Right atrium auricular region (tissue), 2 donors: ENCODE measurements at places on chromosomes 11 and 22.
A peak's percentile ranks its signal among the peaks of the same experiment; 100 is the strongest.

- DNase-seq, result no peak
Measured at GRCh38 chr11:122192634-122193255, 76.7 kb upstream of the BLID start.

GRCh38 chr11:117220568-117220967 is 11.3 kb downstream of the PCSK7 start:
- DNase-seq, result peak; percentile 91

DNA sequence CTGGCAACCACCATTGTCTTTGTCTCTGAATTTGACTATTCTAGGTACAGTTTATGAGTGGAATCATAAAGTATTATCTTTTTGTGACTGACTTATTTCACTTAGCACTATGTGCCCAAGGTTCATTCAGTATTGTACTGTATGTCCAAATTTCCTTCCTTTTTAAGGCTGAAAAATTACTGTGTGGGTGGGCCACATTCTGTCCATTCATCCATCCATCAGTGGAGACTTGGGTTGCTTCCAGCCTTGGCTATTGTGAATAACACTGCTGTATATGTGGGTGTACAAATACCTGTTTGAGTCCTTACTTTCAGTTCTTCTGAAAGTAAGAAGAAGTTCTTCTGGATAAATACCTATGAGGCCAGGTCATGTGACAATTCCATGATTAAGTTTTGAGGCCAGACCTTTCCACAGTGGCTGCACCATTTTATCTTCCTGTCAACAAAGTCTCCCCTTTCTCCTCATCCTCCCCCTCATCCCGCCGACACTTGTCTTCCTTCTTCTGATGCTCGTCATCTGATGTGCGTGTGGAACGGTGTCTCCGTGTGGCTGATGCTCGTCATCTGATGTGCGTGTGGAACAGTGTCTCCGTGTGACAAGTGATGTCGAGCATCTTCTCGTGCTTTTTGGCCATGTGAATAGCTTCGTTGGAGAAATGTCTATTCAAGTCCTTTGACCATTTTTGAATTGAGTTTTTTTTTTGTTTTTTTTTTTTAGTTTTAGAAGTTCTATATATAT is 49.5 kb downstream of the SBF1 start:
- DNase-seq, result no peak

GRCh38 chr11:21930408-21930807 is 262.5 kb upstream of the ANO5 start:
- DNase-seq, result no peak

DNA sequence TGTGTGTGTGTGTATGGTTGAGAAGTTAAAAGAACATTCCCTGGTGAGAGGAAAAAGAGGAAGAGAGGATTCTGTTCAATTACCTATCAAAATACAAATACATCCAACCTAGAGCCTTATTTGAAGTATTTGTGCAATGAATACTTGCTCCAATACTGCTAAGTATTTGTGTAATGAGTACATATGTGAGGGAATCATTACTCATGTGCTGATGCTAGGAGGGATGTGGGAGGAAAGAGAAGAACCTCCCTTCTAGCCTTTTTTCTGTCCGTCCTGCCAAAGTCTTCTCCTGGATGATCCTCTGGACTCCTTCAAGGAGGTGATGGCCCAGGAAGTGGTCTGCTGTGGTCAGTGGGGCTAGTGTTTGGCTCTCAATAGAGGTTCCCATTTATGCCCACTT is 36.0 kb upstream of the ACCSL start:
- no peak for DNase-seq

DNA sequence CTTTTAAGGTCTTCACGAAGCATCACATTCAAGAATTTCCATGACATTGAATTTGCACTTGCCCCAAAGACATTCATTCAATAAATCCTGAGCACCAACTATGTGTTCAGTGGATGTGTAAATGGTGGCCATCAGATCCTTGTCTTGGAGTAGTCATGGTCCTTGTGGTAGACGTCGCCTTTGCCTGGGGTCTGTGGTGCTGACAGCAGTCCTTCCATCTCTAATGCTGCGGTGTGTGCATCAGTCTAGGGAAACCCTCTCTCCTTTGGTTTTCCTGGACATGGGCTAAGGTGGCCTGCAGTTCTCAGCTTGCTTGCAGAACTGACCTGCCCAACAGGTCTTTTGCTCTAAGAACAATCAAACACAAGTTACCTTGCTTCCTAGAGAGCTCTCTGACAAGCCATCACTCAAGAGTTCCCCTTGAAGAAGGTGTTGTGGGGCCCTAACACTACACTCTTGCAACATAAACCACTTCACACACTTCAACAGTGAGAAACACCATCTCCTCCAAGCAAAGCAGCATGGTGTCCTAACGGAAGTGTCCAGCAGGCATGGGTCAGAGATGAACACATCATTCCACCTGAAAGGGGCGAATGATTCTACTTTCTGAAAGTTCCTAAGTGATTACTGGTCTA is 72.1 kb downstream of the BUD13 start:
- no peak for DNase-seq

DNA sequence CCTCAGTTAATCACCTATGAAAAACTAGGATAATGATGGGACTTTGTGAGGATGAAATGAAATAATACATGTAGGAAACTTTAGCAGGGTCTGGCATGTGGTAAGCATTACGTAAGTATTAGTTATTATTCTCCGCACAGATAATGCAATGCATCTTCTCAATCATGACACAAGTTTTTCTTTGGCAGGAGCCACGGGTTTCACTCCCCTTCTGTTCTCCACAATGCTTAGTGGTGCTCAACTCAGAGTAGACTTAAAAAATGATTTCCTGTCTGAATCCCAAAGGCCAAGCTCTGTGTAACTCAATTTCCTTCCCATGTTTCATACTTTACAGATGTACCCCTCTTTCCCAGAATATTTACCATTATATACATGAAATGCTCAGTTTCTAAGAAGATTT is 82.9 kb downstream of the CCDC34 start:
- DNase-seq, result no peak

DNA sequence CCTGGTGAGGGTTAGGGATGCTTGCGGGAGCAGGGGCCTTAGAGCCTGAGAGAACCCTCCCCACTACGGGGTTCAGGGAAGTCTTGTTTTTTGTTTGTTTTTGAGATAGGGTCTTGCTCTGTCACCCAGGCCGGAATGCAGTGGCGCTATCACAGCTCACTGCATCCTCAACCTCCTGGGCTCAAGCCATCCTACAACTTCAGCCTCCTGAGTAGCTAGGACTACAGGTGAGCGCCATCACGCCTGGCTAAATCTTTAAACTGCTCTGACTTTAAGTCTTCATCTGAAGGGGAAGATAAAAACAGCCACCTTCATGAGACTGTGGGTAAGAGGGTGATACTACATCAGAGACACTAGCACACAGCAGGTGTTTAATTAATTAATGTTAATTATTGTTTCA is 28.5 kb downstream of the SERPIND1 start:
- DNase-seq, result no peak

DNA sequence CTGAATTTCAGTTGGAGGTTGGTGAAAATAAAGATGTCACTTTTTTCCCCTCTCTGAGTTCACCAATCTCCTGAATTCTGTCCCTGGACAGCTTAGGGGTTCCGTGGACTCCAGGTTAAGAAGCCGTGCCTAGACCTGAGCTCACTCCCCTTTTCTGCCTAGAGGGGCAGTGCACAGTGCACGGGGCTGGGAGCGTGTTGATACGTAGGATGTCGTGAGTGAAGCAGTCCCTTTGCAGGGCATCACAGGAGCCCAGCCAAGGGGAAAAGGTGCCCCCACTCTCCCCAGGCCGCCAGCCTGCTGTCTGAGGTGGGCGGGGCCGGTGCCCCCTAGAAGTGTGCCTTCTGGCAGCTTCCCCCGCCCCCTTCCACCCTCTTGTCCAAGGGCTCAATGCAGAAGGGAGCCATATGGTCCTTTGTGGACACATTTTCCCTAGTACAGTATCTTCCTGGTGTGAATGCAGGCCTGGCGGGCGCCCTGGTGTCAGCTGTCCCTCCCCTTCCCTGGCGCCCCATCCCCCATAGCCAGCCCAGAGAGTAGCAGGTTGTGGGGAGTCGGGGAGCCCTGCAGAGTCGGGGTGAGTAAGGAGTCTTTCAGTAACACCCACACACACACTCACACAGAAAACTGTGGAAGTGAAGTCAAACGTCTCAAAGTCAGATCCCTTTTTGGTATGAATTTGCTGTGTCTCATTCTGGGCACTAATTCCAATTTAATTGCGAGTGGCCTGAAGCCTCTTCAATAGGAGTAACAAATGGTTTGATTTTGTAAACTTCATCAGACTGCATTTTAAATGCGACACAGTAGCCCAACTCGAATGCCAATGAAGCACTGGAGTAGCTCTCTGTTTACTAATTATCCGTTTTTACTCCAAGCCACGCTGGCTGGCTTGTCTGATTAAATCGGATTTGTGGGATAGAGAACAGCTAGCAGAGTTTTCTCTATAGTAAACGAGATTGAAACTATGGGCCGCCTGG is 67.5 kb upstream of the NNMT start:
- no peak for DNase-seq

- DNase-seq, result no peak
Measured at GRCh38 chr22:43985532-43985931, 30.3 kb downstream of the SAMM50 start.

DNA sequence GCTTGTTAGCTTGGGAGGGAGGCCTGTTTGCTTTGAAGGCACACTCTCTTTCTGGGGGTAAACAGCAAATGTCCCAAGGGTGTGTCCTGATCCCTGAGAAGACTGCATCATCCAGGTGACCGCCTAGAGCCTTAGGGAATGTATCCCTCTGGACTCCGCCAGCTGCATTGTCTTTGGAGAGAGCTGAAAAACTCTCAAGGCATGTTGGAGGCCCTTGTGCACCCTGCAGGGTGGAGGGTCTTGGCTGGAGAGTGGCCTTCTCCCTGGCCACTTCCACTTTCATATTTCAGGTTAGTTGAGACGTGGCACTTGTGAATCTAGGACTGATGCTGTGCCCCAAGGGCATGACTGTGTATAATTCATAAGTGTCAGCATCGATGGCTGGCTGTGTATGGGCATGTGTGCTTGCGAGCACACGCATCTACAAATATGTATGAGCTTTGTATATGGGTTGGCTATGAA is 70.6 kb downstream of the ZBTB16 start:
- no peak for DNase-seq

DNA sequence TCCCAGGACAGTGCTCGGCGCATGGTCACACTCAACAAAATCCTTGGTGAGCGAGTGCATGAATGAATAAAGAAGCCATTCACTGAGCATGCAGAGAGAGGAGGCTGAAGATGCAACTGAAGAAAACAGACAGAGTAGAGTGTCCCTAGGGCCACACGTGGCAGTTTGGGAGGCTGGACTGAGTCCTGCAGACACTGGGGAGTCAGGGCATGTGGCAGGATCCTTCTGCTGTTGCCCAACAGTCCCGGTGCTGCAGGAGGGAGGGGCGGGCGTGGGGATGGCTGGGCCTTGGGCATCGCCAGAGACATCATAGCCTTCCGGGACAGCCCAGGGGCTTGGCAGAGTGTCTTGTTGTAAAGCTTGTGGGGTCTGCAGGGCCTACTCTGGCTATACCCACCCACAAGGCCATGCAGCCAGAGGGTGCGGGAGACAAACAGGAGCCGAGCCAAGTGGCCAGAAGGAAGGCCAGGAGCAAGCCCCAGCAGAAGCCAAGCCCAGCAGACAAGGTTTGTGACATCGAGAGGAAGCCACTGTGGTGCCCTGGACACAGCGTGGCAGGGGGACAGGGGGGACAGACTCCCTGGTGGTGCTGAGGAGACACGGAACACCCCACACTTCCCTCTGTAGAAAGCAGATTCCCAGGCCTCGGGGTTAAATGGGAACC is 26.7 kb upstream of the FBLN1 start:
- DNase-seq, result peak; percentile 67

GRCh38 chr22:19913337-19913936 is 28.1 kb upstream of the COMT start:
- no peak for DNase-seq

DNA sequence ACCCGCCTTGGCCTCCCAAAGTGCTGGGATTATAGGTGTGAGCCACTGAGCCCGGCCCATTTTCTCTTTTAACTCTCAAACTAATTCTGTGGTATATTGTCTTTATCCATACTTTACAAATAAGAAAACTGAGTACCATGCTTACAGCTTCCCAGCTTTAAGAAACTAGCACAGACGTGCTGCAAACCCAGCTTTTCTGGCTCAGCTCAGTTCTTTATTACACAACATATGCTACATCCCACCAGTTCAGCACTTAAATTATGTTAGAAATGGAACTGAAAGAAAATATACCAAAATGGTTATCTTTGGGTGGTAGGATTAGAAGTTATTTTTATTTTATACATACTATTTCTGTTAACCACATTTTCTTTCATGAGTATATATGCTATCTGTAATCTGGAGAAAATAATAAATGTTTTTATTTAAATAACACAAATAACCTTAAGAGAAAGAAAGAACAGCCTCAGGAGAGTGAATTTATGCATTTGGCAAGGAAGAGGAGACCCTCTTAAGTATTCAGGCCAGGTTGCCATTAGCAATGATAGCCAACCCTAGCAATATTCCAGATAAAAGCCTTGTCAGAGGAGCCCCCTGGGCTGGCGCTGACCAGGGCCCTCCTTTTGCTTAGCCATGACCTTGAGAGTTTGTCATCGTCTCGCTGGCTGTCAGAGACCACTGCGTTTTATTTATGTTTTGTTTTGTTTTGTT is 33.8 kb downstream of the SLN start:
- DNase-seq, result no peak

GRCh38 chr22:35609261-35609660 is 7.9 kb downstream of the MB start:
- DNase-seq, result no peak

- DNase-seq, result no peak
Measured at GRCh38 chr11:64196626-64197025, 9.9 kb upstream of the FERMT3 start.

GRCh38 chr11:64093233-64094039 is 57.7 kb downstream of the FLRT1 start:
- no peak for DNase-seq

- no peak for DNase-seq
Measured at GRCh38 chr11:28542561-28542960, 434.4 kb downstream of the METTL15 start.

GRCh38 chr11:43746670-43747069 is 66.1 kb downstream of the HSD17B12 start:
- no peak for DNase-seq

DNA sequence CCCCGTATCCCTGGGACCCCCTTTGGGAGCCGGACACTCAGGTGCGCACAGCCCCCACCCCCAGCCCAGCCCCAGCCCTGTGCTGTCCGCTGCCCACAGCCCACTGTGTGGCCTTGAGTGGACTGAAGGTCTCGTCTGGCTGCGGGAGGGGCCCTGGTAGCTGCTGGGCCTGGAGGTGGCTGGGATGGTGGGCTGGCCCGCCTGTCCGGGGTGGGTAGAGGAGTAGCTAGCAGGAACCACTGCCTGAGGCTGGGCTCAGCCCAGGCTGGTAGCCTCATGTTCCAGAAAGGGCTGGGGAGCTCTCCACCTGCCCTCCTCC is 4.6 kb upstream of the MUC6 start:
- no peak for DNase-seq
